Stimulated activated CD4-positive, alpha-beta T cell treated with anti-CD3 and anti-CD28 coated beads, Interleukin-15, amount 100 ng/mL, for 1 hour (primary cell): ENCODE measurements at places on chromosomes 2 and 18.
A peak's percentile ranks its signal among the peaks of the same experiment; 100 is the strongest.

DNA sequence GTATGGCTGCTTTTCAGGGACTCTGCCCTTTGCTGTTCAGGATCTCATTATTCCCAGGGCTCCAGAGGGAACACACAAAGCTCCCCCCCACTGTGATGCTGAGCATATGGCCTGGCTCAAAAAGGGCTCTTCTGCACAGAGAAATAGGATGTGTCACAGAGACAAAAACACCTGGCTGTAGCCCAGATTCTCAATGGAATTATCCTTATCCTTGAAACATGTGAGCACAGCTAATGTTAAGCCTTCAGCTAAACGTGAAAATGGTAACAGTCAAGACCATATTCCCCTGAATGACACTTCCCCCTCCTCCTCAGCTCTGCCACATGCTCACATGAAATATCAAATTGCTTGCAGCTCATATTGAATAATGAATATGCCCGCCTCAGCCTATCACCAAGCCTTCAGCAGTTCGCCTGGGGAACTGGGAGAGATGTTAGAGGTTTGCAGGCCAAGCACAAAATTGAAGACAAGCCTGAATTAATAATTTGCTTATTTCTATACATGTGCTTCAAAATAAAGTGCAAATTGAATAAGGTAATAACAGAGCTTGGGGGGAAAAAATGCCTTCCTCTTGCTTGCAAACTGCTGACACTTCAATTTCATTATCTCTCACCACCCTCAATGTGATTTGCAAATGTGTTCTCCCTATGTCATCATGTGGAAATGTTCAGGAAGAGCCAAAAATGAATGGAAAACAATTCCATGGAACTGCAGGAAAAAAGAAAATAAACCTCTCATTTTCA, 181.0 kb upstream of the HNRNPA3 start:
- no peak for DNase-seq

DNA sequence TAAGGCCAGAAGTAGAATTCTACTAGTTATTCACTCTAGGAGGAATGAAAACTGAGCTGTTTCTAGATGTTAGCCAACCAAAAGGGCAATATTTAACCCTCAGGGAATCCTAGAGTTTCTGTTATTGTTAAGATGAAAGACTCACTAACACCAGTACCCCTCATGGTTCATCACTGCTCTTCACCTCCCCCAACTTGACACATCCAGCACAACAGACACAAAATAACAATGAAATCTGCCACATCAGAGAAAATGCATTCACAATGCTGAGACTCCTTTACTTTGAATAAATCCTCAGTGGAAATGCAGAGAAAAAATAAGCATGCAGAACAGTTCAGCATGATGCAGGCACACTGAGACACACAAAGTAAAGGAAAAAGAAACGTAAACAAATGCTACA, 111.3 kb downstream of the RIF1 start:
- no peak for DNase-seq

DNA sequence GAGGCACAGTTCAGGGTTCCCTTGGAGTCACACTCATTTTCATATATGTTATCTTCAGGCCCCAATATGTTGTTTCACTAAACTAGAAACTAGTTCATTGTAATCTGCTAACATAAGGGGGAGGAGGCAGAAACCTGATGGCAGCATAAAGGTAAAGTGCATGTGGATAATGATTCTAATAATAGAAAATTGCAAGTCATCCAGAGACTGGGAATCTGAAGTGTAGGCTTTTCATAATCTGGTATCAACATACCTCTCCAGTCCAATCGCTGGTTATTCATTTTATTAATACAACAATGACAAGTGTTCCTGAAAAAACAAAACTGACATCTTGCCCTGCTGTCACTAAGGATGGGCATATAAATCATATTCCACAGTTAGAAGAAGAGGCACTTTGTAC, 326.3 kb upstream of the ZNF804A start:
- DNase-seq = no peak

- DNase-seq = no peak
Observed at GRCh38 chr2:225581135-225581534, 181.6 kb downstream of the NYAP2 start.

DNA sequence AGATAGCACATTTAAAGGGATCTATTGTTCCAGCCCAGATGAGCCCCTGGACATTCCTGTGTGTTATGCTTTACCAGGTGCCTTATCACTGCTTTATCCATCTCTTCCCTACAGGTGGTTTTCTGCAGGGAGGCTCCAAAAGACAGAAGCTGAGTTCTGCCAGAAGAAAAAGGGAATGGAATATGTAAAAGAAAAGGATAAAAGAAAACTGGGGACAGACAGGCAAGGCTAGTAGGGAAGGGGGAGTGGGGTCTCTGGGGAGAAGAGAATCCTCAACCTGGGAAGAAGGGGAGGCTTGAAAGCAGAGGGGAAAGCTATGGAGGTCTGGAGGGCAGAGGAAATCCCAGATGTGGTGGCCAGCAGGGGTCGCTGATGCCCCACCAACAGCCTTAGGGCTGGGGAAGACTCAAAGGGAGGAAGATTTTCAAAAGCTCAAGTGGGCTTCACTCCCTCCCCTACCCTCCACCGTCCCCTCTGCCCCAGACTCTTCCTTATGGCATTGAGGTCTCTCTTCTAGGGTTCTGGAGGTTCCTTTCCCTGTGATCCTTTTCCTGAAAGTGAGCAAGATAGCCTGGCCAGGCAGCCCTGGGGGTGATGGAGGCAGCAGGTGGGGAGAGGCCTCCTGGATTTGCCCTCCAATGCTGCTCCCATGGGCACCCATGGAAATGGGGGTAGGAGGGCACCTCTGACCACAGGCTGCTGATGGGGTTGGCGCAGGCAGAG, 178.1 kb upstream of the PKDCC start:
- peak; percentile 39 for DNase-seq

- DNase-seq = no peak
Observed at GRCh38 chr2:200609028-200609614, 23.3 kb downstream of the AOX1 start.

GRCh38 chr2:150429384-150429961, 58.0 kb downstream of the RND3 start:
- DNase-seq = no peak

GRCh38 chr18:41324020-41324791, 630.8 kb upstream of the PIK3C3 start:
- no peak for DNase-seq

DNA sequence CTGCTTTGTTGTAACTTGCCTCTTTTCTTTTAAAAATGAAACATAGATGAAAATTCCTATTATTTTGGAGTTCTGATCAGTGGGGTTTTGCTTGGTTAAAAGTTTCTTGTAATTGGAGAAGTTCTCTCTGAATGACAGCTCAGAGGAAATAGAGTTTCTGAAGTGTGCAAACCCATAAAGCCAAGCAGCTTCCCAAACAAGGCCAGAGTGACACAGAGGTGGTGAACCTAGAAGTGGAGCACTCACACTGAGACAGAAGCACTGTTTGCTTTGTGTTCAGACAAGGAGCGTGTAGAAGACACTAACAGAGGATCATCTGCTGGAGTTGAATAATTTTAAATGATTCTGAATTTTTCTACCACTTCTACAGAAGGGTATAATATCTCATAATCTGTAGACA, 49.2 kb downstream of the FBXO48 start:
- no peak for DNase-seq

DNA sequence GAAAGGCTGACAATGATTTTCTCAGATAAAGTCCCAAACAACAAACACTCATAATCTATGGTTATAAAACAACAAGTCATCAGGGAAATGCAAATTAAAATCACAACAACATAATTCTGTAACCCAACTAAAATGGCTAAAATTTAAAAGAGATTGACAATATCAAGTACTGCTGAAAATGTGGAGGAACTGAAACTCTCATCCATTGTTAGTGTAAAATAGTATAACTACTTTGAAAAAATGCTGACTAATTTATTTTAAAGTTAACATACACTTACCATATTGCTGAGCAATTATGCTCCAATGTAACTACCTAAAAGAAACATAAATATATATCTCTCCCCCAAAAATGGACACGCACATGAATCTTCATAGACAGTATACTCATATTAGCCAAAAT, 245.9 kb upstream of the SPOPL start:
- no peak for DNase-seq

DNA sequence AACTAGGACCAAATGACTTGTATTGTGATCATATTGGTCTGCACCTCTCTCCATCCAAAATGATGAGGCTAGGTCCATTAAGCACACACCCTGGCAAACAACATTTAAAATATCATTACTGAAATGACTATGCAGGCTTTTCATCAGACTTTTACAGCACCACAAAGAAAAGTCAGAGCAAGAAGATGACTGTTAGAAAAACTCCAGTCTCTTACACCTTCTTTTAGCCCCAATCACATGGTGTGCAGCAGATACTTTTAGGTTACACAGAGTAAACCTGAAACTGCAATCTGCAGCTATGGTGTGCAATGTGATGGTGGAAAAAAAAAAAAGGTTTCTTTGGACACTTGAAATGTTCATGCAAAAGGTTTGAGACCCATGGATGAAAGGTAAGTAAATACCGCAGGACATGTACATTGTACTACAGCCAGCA, 5.4 kb upstream of the POLI start:
- DNase-seq = no peak

DNA sequence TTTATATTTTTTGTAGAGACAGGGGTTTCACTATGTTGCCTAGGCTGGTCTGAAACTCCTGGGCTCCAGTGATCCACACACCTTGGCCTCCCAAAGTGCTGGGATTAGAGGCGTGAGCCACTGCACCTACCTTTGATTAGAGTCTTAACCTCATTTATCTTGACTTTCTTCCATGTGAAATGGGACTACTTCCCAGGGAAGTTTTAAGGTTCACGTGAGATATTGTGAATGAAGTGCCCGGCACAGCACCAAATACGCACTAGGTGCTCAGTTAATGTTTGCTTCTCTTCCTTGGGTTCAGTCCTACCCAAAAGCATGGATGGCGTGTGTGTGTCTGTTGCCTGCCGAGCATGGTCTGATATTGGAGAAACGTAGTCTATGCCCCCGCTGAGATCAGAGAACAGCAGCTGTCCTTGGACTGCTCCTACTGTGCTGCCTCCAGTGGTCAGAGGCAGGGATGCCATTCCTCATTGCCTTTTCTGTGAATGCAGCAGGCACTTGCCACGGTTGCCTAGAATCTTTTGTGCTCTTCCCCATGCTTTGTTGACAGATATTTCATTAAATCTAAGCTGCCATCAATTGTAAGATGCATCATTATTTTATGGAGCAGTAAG, 12.3 kb upstream of the TFCP2L1 start:
- no peak for DNase-seq

DNA sequence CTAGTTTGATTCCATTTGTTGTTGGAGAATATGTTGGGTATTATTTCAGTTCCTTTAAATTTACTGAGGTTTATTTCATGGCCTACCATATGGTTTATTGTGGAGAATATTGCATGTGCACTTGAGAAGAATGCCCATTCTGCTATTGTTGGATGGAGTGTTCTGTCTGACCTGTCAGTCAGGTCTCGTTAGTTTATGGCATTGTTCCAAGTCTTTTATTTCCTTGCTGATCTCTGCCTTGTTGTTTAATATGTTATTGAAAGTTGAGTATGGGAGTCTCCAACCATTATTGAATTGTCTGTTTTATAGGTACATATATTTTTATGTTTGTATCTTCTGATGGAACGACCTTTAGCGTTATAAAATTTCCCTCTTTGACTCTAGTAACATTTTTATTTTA, 86.3 kb downstream of the PTPN4 start:
- no peak for DNase-seq

DNA sequence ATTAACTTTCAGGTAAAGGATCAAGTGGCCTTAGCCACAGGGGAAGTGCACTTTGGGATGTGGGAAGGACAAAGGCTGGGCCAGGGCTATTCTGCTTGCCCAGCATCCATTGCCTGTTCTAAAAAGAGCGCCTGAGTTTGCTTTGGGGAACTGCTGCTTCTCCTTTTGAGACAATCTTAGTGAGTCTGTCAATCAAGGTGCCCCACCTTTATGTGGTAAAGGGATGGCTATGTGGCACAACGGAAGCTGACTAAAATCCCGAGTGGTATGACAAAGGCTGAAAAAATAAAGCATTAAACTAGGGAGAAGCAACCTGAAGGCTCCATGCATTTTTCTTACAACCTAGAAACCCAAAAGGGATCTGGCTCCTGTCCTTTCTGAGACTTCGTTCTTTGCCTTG, 540.5 kb downstream of the SLC4A3 start:
- no peak for DNase-seq
